ENCODE measurements at places on chromosomes 2 and 18.

GRCh38 chr18:76259711-76260110 is 235.3 kb downstream of the ZNF516 start:
- DNase-seq, result no peak
- H3K27ac ChIP-seq, result no peak overlapping the region
- no peaks in the 10 kb centered on the region for H3K36me3 ChIP-seq
- peaks cover 17% of the 10 kb centered on the region for H3K27me3 ChIP-seq

DNA sequence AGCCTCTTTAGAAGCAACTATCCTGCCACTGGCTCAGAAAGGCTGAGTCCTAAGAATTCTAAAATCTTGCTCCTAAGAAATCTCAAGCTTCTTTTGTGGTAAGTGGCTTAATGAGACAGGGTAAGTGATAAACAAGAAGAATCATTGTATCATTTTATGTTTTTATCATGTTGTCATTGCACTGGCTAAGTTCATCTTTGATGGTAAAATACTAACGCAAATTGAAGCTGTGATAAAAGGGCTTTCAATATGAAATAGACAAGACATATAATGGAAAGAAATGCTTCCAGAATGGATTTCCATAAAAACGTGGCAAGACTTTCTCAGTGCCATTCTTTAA is 21.6 kb upstream of the TTC39C start:
- H3K4me3 ChIP-seq, result no peak overlapping the region
- DNase-seq, result no peak

GRCh38 chr2:19881908-19882265 is 19.9 kb downstream of the TTC32 start:
- no peak for DNase-seq
- H3K27me3 ChIP-seq, result peaks cover 40% of the 10 kb centered on the region
- no peaks in the 10 kb centered on the region for H3K36me3 ChIP-seq
- no peak overlapping the region for H3K4me3 ChIP-seq
- no peak overlapping the region for H3K27ac ChIP-seq
- no peaks in the 10 kb centered on the region for H3K4me1 ChIP-seq

- H3K4me3 ChIP-seq, result no peak overlapping the region
- no peaks in the 10 kb centered on the region for H3K4me1 ChIP-seq
- no peak for DNase-seq
- H3K27ac ChIP-seq, result no peak overlapping the region
- no peaks in the 10 kb centered on the region for H3K27me3 ChIP-seq
- peaks cover 9% of the 10 kb centered on the region for H3K36me3 ChIP-seq
These were observed 120.5 kb downstream of the AFF3 start for GRCh38 chr2:100021791-100022340.

- H3K4me1 ChIP-seq, result no peaks in the 10 kb centered on the region
- peaks cover 4% of the 10 kb centered on the region for H3K27me3 ChIP-seq
- peaks cover 4% of the 10 kb centered on the region for H3K36me3 ChIP-seq
- no peak for DNase-seq
- no peak overlapping the region for H3K27ac ChIP-seq
- H3K4me3 ChIP-seq, result no peak overlapping the region
These were observed 64.7 kb upstream of the RAB6C start for GRCh38 chr2:129914538-129915302.

DNA sequence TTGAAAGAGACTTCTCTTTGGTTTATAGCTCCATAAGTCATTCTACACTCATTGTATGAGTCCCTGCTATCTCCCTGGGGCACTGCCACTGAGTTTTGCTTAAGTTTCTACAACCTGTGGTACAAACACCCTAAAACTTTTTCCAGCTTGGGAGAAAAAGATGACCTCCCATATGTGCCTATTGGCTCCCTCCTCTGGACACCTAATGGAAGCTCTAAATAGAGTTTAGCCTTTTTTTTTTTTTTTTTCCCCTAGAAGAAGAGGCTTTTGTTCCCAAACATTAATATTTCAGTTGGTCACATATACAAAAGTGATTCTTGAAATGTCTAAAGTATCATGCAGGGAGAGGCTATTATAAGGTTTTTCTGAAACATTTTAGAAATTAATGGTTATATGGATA is 547.2 kb upstream of the TMEFF2 start:
- H3K27ac ChIP-seq, result no peak overlapping the region
- no peak for DNase-seq
- no peaks in the 10 kb centered on the region for H3K4me1 ChIP-seq
- H3K27me3 ChIP-seq, result no peaks in the 10 kb centered on the region
- H3K4me3 ChIP-seq, result no peak overlapping the region
- H3K36me3 ChIP-seq, result 0 out of 2 replicates have a peak, but pooled peaks cover 3% of the 10 kb centered on the region

DNA sequence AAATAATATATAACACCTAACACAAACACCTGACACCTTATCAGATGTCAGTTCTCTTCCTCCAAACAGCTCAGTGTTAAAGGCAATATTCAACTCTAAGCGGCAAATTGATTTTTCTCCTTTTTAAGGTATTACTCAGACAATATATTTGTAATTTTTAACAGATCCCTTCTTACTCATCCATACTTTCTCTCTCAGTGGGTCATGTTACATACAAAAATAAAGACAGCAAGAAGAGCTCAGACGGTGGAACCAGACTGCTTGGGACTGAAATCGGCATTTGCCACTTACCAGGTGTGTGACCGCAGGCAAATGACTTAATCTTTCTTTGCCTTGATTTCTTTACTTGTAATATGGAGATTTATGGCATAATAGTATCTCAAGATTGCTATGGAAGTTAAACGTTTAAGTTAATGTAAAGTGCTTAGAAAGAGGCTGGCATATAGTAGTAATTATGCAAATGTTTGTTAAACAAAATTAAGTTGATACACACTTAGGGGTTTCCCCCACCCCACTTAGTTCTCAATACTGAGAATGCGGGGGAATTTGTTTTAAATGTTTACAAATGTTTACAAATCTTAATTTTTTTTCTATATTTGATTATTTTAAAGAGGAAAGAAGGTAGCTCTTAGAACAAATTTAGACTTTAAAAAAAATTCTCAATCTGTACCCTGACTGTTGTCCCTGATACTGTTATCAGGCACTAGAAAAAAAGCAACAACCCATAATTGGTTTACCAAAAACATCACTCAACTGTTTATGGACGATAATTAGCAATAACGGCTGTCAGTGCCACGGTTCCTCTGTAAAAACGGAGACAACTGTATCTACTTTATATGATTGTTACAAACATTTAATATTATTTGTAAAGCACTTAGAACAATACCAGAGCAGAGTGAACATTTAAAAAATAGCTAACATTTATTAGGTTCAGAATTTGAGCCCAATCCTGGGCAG is 25.6 kb downstream of the MAP3K2 start:
- no peak for DNase-seq
- H3K4me3 ChIP-seq, result no peak overlapping the region
- no peaks in the 10 kb centered on the region for H3K36me3 ChIP-seq
- peaks cover 58% of the 10 kb centered on the region for H3K4me1 ChIP-seq
- H3K27me3 ChIP-seq, result no peaks in the 10 kb centered on the region
